ENCODE measurements at places on chromosomes 4 and X. TPM values are rescaled to one million over a fixed set of nuclear protein-coding genes. Genes with fewer than 3 reads are reported as not detected.

The F8A1 gene
- total RNA-seq = 0.95 TPM

The LDB2 gene
- total RNA-seq = 142 TPM

The HTR2C gene
- total RNA-seq = 3.4 TPM

The PNCK gene
- total RNA-seq = 10.3 TPM

The PRDM8 gene
- total RNA-seq = 7.5 TPM

The RAB40A gene
- total RNA-seq = 1.7 TPM

The PAGE2 gene
- not detected for total RNA-seq

DNA sequence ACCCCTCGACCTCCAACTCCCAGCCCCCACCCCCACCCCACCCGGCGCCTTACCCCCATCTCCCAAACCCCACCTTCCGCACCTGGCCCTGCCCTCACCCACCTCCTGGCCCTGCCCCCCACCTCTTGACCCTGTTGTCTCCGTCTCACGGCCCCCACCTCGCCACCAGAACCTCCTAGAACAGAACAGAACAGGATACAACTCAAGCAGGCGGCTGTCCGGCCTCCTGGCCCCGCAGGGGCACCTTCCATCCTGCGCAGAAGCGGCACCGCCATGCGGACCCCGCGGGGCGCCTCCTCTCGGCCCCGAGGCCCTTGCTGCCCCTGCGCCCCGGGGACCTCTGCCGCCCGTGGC is 354 bp downstream of the CTAG2 start:
- DNase-seq = no peak

GRCh38 chrX:136138939-136139338 is 8.4 kb upstream of the FHL1 start:
- DNase-seq = no peak

- no peak for DNase-seq
Observed at GRCh38 chr4:110475881-110476818, at the start of gene ENPEP. ENPEP (plus strand) TSS chr4:110476155; CDS start chr4:110476415, 260 bp downstream.

DNA sequence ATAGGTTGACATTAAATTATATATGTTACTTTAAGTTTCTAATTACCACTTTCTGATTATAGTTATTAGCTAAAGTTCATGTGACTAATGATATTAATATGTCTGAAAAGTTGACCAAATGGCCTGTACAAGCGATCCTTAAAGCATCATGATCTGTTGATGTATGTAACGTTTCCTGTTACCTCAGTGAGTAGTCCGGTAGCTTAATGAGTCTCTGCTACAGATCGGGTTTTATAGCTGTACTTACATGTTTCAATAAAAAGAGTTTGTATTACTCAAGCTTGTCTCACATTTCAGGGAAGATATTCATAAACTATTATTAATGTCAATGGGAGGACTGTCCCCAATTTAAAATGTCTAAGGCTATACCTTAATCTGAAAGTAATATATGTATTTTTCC is 246.3 kb downstream of the PPP3CA start:
- no peak for DNase-seq

- DNase-seq = no peak
Observed at GRCh38 chr4:7793186-7793585, 146.5 kb downstream of the AFAP1 start.

DNA sequence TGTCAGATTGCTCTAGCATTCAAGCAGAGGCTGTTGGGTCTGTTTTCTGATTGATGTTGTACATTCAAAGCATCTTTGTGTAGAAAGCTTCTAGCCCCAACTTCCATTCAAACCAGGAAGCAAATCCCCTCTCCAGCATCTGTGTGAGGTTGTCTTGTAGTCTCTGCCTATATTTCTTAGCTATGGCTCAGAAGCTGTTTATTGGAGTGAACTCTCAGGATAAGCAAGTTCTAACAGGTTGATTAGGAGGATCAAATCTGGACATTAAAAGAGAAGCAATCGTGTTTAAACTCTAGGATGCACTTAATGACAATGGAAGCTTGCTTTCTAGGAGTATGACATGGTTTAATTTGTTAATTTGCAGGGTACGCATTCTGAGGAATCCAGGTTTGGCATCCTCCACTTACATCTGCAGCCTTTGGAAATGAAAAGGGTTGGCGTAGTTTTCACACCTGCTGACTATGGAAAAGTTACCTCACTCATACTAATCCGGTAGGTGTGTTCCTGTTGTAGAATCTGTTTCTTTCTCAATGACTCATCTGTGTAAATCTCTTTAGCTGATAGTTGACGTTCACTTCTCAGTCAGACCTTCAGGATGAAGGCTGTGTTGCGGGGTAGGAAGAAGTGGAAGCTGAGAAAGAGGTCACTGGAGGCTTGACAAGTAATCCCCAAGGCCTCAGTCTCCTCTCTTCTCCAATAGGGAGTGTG is 88.0 kb upstream of the TLR2 start:
- DNase-seq = no peak

- no peak for DNase-seq
Observed at GRCh38 chr4:172188248-172188988, 375.2 kb downstream of the GALNTL6 start.

DNA sequence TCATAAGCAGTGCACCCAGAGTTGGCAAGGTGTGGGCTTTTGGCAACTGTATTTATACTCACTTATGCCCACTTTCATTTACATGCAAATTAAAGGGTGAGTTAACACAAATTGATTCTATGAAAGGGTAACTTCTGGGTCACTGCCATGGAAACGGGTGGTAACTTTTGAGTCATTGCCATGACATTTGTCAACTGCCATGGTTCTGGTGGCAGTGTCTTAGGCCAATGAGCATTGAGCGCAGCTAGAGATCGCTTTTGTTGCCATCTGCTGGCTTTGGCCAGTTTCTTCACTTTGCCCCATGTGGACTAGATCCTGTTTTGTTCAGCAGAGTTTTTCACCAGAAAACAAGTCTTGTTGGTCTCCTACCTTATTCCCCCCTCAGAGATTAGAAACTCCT is 170.8 kb upstream of the NUDT6 start:
- DNase-seq = no peak

GRCh38 chrX:23729214-23729613 is 13.9 kb downstream of the ACOT9 start:
- no peak for DNase-seq

GRCh38 chr4:105895583-105896460 is 551 bp downstream of the NPNT start:
- no peak for DNase-seq

- DNase-seq = no peak
Observed at GRCh38 chr4:138555108-138555507, 313.0 kb upstream of the SLC7A11 start.

- peak; percentile 31 for DNase-seq
Observed at GRCh38 chr4:57442831-57443291, 332.7 kb upstream of the IGFBP7 start.

DNA sequence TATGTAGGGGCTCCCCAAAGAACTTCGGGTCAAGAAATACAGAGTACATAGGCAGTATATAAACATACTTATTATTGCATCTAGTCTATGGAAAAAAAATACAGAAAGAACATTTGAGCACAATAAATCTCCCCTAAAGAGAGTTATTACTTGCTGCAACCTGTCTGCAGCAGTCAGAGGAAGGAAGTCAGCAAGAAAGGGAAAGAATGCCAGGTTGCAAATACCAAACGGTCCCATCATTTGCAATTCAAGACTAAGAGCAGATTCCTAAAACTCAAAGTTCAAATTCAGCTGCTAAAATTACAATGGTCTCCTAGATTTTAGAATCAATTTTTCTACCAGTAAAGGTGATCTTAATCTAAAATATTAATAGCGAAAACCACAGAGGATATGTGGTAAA is 236.2 kb upstream of the NUDT6 start:
- DNase-seq = no peak

DNA sequence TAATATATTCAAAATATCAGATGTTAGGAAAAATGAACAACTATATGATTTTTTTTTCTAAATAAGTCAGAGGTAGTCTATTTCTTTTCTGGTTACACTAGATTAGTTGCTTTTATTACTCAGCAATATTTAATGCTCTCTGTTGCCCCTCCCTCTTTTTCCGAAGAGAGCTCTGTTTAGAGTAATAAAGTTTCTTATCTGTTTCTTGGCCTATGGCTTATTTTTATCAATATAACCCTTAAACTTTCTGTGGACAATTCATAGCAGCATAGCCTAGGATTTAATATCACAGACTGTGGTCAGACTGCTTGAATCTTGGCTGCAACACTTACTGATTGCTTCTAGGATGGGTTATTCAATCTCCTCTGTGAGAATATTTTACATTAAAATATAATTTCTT is 2315.4 kb upstream of the AGA start:
- DNase-seq = no peak

DNA sequence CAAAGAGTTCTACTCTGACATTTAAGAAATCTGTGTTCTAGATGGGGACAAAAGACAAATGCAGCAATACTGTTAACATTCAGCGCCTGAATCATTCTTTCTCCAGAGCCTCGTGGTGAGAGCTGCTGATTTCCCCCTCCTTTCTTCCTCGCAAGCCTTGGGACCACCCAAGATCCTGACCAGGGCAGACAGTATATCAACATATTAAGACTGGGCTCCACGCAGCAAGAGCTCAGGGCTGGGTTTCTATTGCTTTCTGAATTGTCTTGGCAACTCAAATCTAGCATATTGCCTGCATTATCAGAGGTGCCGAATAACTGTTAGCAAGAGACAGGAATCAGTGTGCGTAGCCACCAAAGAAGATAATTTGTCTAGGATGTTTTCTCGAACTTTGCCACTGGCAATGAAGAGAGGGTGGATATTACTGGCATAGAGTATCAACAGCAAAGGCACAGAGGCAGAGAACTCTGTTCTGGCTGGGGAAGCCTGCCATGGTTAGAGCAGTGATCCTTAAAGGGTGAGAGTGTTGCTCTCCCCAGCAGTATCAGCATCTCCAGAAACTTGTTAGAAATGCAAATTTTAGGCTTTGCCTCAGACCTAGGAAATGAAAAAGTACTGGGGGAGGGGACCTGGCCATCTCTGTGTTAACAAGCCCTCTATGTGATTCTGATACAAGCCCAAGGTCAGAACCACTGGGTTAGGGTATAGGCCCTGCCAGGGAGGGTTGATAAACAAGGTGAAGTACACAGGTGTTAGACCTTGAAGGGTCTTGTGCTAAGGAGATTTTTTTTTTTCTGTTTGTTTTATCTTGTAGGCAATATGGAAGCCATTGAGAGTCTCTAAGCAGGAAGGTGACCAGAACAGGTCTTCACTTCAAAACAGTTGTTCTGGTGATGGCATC is 46.2 kb upstream of the MID1IP1 start:
- DNase-seq = no peak

GRCh38 chr4:147594107-147594506 is 23.1 kb upstream of the TMEM184C start:
- no peak for DNase-seq

GRCh38 chr4:82201805-82202641 is 171.8 kb downstream of the HNRNPD start:
- no peak for DNase-seq

DNA sequence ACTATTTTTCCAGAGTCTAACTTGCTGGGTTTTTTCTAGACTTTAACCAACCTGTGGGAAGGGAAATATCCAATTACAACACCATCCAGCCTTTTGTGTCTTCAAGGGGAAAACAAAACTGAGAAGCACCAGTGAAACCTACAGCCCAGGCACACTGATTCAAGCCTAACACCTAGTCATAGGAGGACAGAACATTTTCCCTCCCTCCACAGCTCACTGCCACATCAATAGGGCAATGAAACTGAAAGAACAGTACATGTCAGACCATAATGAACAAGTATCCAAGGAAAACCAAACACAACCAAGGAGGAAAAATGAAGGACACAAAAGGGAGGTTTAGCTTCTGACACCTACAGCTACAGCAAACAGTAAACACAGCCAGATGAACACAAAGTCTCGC is 17.6 kb downstream of the MAGEA8 start:
- DNase-seq = no peak

GRCh38 chr4:163565226-163566135 is 71.0 kb downstream of the TMA16 start:
- DNase-seq = no peak

GRCh38 chr4:168683595-168683994 is 186.7 kb downstream of the PALLD start:
- DNase-seq = no peak

GRCh38 chrX:119758731-119759247 is 401 bp downstream of the SOWAHD start:
- no peak for DNase-seq

DNA sequence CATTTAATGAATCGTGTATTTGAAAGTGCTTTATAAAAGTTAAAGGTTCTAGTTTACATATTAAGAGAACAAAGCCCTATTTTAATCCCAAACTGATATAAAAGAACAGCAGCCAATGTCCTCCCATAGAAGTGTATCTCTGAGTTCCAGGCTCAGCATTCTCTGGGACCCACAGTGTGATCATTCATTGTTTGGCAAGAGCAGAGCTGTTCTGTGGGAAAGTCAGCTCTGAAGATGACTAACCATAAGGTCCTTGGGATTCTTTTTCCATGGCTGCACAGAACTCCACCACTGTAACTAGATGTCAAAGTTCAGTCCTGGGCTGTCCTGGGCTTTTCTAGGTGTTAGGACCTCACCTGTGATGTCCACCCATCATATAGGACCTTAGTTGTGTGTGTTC is 157.0 kb upstream of the TLL1 start:
- DNase-seq = no peak

DNA sequence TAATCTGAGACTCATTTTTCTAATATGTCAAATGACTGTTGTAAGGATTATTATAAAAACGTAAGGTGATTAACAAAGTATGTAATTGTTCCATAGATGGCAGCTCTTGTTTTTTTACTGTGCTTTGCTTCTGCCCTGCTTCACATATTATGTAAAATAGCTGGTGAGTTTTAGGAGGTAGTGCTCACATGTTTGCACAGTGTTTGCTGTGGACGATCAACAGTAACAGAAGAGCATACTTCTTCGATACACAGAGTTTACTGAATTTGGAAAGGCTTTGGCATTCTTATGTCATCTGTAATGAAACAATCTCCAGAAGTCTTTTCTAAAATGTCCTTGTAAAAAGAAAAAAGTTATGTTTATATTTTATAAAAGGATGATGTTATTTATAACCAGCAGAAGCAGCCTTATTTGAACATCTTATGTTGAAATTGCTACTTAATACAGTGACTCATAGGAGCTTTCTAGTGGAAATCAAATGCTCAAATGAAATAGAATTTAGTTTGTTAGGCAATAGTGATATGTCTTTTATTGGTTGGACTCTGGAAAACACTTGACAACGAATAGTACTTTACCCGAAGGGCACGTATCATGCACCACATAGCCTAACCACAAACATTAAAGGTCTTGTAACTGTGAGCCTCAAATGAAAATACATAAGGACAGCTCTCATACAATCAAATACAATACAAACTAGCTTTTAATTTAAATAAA is 1.9 kb upstream of the MTTP start:
- DNase-seq = no peak

DNA sequence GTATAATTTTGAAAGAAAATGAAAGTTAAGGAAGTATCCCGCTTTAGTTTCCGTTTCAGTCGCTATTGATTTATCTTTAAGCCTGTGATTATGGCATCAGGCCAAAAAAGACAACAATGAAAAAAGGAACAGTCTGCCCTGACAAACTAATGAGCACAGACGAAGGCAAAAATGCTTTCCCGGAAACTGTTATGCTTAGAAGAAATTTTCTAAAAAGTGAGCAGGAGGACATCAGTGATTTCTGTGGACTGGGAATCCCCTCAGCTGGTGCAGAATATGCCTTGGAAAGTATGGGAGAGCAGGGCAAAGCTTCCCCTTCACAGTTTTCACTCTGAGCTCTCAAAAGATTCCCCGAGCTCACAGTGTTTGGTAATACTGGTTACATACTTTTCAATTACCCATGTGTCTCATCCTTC is 5.1 kb upstream of the CXCL10 start:
- DNase-seq = no peak

- DNase-seq = no peak
Observed at GRCh38 chrX:24025741-24026403, 1.1 kb downstream of the KLHL15 start.
